ENCODE measurements at places on chromosomes 1 and 21.

- peak; percentile 44 for DNase-seq
Measured at GRCh38 chr1:94947437-94947836, 20.5 kb upstream of the CNN3 start.

DNA sequence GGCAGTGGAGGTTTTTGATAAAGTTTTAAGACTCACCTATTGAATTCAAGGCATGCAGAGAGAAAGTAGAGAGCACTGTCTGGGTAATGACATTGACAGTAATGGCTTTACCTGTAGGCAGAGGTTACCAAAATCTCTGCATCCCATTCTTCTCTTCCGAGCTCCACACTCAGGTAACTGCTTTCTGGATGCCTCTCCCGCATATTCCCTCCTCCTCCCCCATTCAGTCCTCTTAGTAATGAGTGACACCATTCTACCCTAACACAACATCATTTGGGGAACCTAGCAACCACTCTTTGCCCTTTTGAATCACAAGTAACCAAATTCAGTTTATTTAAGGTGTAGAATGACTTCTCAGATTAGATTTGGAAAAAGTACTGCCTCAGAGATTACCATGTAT, 56.5 kb downstream of the DYRK1A start:
- no peak for DNase-seq

DNA sequence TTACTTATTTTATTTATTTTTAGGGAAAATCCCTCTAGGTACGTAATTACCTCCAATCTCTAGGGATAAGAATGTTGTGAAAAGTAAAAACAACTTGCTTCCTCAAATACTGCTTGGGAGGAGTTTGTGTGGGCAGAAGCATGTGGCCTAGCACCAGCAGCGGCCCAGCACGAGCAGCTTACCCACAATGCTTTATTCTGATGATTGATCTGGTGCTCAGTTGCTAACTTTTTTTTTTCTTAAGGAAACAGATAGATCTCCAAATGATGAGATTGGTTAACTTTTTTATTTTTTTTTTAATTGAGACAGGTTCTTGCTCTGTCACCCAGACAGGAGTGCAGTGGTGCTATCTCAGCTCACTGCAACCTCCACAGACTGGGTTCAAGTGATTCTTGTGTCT, 4.2 kb downstream of the CLIC6 start:
- DNase-seq, result no peak

DNA sequence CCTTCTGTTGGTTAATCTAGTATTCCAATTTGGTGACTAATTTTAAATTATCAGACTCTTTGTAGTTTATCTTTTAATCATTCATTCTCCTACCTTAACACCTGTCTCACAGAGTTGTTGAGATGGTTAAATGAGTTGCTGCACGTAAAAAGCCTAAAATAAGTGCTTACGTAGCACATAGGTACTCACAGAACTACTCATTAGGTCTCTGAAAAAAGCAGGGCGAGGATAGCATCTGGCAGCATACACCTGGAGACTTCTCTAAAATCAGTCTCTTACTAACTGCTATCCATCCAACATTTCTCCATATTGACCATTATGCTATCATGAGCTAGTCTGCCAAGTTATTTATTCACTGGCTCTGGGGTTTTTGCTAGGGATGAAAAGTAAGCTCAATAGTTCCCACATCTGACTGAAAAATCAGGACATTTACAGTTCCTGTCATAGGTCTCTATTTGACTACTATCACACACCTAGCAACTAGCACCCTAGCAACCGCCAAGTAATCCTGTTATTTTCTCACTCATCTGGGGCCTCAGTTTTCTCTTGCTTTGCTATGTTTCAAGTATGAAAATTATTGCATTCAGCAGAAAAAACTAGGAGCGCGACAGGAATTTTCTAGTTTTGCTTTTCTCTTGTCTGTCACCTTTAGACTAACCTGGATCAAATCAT, 11.2 kb downstream of the CSDE1 start:
- no peak for DNase-seq

DNA sequence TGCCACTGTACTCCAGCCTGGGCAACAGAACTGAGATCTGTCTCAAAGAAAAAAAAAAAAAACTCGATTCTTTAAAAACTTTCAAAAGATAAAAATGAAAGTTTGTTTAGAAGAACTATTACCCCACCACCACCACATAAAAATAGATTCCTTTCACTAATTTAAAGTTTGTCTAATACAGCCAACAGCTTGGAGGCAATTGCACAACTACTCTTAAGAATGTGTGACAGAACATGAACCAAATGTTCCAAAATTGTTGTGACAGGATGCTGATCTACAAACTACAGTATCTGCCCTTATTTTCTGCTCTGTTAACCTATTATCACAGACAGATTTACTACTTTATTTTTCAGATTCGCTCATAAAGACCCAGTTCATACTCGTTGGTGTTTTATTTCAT, 5.5 kb upstream of the TGFBR3 start:
- no peak for DNase-seq

- no peak for DNase-seq
Measured at GRCh38 chr1:155913969-155914757, 3.0 kb upstream of the RIT1 start.

DNA sequence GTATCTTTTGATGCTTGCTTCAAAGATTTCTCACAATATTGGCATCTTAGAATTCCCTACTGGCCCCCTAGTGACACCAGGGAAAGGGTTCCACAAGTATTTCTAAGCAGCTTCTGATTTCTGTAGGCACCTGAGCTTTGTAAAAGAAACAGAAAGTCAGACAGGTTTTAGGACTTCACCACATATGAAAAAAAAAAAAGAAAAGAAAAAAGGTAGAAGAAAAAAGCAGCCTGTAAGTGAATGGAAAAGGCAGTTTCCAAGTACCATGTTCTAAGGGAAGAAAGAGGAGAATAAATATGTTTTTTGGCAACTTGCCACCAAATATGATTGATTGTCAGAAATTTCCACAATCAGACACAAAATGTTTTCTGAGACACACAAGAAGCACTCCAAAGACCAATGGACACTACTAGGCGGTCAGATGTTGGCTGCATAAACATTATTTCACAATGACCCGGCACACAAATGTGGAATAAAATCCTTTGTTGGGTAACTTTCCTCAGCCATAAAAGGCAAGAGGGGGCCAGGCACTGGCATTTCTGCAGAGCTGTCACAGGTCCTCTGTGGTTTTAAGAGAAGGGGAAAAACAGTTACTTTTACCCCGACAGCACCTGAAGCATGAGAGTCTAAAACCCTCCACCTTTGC, 12.7 kb upstream of the CPLANE2 start:
- no peak for DNase-seq

- no peak for DNase-seq
Measured at GRCh38 chr1:23422241-23422877, 2.2 kb downstream of the TCEA3 start.
